NCI-H510A (cell line): ENCODE measurements at places on chromosomes 7 and 10.

DNA sequence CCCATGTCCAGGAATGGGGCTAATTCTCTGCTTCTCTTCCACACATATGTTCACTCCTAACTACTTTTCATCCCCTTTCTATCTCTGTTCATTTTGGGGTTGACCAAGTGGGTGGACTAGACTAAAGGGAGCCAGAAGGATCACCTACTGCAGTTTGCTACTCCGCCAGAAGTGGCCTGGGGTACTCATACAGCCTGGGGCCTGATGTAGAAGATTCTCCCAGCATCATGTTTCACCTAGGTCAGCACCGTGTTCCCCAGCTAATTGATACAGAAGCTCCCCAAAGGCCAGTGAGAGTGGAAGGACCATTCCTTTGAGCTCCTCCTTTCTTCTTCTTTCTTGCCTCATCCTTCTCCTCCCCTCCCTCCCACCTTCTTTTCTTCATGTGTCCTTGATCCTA lies 19.6 kb upstream of the IFRD1 start:
- no peak for DNase-seq

DNA sequence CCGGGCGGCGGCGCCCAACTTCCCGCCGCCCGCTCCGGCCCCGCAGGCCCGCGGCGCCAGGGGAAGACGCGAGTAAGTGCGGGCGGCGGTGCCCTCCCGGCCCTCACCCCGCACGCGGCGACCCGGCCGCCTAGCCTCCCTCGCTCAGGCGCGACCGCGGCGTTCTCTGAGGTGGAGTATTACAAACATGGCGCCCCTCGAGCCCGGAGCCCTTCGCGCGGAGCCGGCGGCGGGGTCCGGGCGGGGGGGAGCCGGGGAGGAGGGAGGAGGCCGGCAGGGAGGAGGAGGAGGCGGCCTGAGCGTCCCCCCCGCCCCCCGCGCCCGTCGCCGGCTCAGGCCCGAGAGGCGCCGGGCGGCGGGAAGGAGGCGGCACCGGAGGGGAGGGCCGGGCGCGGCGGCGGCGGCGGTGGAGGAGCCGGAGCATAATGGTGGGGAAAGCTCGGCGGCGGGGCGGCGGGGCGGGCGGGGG lies at the start of gene ZMYND11:
Gene ZMYND11, plus strand, starts transcription at position 324 of the 469 bp plus-strand sequence. CDS start 44,558 bp downstream, outside the sequence.
- DNase-seq = peak; percentile 17

GRCh38 chr7:105219771-105220160 lies 169.0 kb downstream of the SRPK2 start:
- DNase-seq = no peak

- DNase-seq = no peak
Measured at GRCh38 chr10:75096749-75097148, 14.7 kb upstream of the SAMD8 start.

DNA sequence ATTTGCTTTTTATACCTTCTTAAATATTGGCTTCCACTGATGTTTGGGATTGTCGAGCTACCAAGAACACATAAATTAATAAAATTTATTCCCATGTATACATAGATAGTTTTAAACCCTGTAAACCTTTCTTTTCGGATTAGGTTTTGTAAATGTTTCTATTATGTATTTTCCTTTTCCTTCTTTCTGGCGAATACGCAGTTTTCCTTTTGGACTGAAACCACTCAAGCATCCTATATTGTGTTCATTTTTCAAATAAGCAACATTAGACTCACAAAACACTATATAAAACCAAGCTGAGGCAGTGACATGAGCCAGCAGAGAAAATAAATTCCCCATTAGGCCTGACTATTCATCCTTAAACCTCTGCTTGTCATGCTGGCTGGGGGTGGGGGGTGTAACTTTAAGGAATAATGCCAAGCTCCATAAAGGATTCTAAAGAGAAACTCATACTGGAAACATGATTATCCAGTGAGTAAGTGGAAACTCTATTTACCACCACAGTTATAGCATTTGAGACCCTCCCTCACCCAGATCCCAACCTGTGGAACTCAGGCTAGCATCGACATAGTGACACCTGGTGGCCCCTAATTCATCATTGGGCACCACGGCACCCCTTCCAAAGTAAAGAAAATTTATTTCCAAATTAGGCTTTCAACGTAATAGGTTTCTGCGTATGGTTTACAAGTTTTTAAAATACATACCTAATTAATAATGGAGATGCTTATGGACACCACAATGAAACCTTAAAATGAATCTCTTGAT lies 86.5 kb upstream of the CELF2 start:
- DNase-seq = no peak

DNA sequence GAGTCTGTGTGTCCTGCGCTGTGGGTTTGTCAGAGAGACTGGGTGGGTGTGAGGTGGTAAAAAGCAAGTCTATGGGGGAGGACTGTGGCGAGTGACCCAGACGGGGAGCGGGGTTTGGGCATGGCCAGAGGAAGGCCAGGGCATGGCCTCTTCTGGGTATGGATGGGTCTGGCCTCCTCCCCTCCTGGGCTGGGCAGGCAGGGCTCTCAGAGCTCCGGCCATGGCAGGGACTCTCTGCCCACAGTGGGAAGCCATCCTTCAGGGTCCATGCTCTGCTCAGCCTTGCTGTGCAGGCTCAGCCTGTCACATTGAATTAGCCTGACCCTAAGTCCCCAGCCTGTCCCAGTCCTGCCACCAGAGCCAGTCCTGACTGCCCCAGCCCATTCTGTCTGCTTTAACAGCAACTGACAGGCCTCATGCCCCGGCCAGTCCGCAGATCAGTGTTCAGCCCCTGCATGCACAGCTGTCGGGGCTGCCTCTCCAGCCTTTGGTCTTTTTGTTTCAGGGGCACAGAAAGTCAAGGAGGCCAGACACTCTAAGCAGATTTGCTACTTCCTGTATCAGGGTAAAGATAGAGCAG lies 7.9 kb downstream of the ANTXRL start:
- DNase-seq = no peak

GRCh38 chr10:125035136-125035535 lies 93.2 kb downstream of the ZRANB1 start:
- DNase-seq = no peak

- no peak for DNase-seq
Measured at GRCh38 chr7:55178863-55179773, 160.3 kb downstream of the EGFR start.
